ENCODE measurements at places on chromosomes 7 and 10. TPM values are rescaled to one million over a fixed set of nuclear protein-coding genes. Genes with fewer than 3 reads are reported as not detected.

- no peak overlapping the region for H3K27ac ChIP-seq
- DNase-seq, result peak; percentile 83
- H3K4me3 ChIP-seq, result no peak overlapping the region
- H3K27me3 ChIP-seq, result no peaks in the 10 kb centered on the region
Observed at GRCh38 chr10:128418819-128419218, 292.6 kb upstream of the MKI67 start.

The PTN gene
- total RNA-seq, result 8.3 TPM

GRCh38 chr10:28089467-28089866, 90.6 kb upstream of the ODAD2 start:
- H3K4me1 ChIP-seq, result no peaks in the 10 kb centered on the region
- no peaks in the 10 kb centered on the region for H3K27me3 ChIP-seq

DNA sequence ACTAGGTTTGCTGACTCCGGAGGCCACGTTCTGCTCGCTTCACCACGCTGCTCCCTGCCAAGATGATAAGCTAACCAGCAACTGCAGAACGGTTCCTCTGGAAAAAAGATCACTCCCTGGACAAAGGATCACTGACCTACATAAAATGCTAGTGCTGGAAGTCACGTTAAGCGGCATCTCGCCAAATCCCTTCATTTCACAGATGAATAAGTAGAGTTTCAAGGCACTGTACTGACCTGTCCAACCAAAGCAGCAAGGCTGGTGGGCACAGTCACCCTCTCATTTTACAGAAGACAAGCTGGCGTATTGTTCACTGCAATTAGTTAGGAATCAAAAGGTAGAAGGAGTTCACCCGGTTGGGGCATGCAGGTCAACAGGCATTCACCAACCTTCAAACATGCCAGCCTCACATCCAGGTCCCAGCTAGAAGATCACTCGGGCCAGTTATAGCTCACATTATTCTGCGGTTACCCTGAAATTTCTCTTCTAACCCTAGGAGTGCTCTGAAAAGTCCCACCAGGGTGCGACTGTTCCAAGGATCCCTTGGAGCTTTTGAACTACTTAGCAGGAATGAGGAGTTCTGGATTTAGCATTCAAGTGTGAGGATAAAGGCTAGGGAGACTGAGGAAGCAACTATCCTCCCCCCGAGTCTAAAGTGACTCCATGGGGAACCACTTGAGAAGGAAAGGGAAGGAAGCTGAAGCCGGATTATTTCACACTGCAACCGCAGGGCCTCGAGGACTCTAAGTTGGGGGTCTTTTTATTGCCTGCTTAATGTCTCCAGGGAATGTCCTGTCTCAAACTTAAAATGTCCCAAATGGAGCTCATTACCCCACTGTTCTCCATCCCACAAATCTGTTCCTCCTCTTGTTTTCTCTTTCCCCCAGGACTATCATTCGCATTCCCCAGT, 32.8 kb downstream of the HIPK2 start:
- DNase-seq, result no peak
- no peaks in the 10 kb centered on the region for H3K27me3 ChIP-seq
- no peak overlapping the region for H3K4me3 ChIP-seq
- H3K27ac ChIP-seq, result peak overlapping the region; percentile 1

DNA sequence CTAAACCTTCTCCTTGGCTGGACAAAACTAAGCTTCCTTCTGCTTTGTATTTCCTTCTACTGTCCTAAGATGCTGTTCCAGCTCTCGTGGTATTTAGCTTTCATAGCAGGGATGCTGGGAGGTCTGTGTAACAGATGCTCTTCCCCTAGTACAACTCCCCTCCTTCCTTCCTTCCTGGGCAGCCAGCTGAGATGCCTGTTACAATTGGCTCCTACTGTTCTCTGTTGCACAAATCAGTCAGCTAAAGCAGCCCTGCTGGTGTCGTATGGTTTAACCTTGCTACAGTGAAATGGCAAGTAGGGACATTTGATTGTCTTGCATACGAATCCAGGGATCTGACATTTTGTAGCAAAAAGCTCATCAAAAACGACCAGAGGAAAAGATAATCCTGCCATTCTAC, 143.8 kb downstream of the ARHGAP21 start:
- H3K4me3 ChIP-seq, result no peak overlapping the region
- H3K36me3 ChIP-seq, result no peaks in the 10 kb centered on the region
- no peak overlapping the region for H3K27ac ChIP-seq

DNA sequence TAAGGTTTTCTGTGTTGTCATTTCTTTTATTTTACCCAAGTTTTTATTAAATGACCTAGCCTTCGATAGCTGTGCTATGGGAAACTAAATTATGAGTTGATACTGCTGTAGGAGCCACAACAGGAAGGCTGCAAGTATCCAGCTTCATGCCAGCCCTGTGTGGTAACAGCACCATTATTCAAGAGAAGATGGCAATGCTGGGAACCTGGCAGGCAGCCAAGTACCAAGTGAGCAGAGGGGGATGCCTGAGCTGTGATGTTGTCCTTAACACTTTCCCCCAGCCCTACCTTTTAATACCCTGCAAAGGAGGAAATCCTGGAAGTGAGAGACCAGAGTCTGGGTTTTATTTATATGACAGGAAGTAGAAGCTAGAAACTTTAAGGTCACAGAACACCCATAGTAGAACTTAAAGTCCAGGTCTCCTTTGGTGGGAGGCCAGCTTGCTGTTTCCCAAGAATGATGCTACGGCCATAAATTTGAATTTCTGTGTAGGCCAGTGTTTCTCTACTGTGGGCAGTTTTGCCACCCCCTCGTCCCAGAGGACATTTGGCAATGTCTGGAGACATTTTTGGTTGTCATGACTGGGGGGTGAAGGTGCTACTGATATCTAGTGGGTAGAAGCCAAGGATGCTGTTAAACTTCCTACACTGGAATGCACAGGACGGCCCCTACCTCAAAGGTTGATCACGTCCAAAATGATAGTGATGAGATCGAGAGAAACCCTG, 9.2 kb upstream of the ATXN7L1 start:
- no peak overlapping the region for H3K4me3 ChIP-seq
- no peak for DNase-seq
- H3K4me1 ChIP-seq, result peaks cover 20% of the 10 kb centered on the region
- no peaks in the 10 kb centered on the region for H3K27me3 ChIP-seq

DNA sequence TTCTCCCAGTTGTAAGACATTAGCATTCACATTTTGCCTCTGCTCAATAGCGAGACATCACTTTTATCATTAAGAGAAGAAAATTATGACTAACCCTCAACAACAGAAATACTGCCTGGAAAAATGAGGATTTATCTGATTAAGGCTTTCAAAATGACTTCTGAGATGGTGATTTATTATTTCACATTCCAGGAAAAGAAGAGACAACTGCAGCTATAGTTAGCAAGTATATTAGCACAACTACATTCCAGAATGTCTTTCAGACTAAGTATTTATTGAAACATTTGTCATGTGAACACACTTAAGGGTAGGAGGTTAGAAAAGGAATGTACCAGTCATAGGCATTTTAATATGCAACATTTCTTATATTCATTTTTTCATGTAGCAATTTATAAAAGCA, 162.0 kb downstream of the IQUB start:
- peak overlapping the region; percentile 64 for H3K27ac ChIP-seq
- no peak for DNase-seq
- no peak overlapping the region for H3K4me3 ChIP-seq
- H3K36me3 ChIP-seq, result no peaks in the 10 kb centered on the region
- H3K4me1 ChIP-seq, result peaks cover 26% of the 10 kb centered on the region

DNA sequence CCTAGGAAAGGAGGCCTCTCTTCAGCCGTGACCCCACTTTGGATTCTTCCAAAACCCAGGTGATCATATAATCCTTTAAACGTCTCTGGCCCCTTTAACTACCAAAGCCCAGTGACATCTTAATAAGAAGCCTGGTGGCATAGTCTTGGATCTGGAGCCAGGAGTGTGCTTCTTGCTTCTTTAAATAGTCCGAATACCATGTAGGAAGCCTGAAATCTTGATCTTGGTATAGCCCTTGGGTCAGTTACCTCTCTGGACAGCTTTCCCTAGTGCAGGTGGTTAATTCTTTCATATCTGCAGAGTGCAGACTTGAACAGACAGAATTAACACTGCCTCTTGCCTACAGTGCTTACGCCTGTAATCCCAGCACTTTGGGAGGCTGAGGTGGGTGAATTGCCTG, 138.6 kb upstream of the EFCAB10 start:
- DNase-seq, result no peak
- no peak overlapping the region for H3K27ac ChIP-seq
- H3K27me3 ChIP-seq, result no peaks in the 10 kb centered on the region
- H3K4me1 ChIP-seq, result peaks cover 9% of the 10 kb centered on the region

The FAM25G gene
- total RNA-seq, result not detected
